ENCODE measurements at places on chromosomes 4 and X.
A peak's percentile ranks its signal among the peaks of the same experiment; 100 is the strongest.

GRCh38 chrX:72306085-72306801 lies 529 bp upstream of the CITED1 start:
- DNase-seq, result no peak

GRCh38 chrX:30010471-30010870 lies 204.9 kb upstream of the MAGEB2 start:
- DNase-seq, result no peak

DNA sequence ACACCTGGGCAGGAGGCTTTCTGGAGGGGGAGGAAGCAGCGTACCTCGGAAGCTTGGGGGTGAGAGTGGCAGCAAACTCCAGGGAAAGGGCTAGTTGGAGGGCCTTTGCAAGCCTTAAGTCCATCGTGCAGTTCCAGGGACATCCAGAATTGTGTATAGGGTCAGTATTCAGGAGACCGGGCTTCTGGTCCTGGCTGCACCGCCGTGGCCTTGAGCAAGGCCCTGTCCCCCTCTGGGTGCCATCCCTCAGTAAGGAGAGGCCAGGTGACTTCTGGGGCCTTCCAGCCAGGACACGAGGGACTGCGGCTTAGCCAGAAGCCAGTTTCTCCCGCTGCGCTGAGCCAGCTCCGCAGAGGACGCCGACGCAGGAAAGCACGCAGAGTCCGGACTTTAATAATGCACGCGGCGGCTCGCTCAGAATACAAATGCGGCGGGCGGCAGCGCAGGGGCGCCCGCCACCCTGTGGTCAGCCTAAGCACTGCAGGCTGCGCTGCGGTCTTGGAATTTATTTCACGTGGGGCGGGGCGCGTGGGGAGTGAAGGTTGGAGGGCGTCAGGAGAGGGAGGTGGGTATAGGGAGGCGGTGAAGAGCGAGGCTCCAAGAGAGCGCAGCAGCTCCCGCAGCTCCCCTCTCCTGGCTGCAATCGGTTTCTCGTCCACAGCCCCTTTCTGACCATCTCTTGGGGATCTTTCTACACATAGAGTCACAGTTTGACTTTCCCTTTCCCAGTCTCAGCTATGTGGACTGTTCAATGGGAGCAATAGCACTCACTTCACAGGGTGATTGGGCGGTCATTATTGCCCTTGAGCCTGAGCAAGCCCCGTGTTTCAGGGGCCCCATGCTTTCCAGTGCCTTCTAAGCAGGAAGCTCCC lies 94.1 kb upstream of the GPR50 start:
- DNase-seq, result peak; percentile 33

GRCh38 chr4:147134536-147135210 lies 189.0 kb upstream of the TTC29 start:
- no peak for DNase-seq

- DNase-seq, result no peak
Observed at GRCh38 chr4:83285055-83285407, 433 bp upstream of the COQ2 start.

Data from hematopoietic multipotent progenitor cell treated with erythropoietin and hydrocortisone succinate and interleukin-3 and kit ligand, for 15 days (in vitro differentiated cells).